HuH-7.5 (cell line): ENCODE measurements at places on chromosomes 3 and 15.

DNA sequence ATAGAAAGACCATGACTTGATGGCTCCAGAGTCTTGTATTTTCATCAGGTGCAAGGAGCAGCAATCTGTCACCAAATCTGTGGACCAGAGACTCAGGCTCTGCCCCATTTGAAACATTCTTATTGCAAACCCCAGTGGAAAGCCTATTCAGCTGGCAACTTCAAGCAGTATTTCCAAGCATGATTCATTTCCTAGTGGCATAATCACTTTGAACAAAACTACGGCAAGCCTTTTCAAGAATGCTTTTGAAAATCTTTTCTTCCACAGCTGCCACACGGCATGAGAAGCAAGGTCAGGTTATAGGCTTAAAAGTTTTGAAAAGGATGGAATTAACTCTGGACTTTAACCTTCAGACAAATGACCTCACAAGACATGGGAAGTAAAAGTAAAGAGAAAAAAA, 122.0 kb upstream of the BFSP2 start:
- no peak for DNase-seq

DNA sequence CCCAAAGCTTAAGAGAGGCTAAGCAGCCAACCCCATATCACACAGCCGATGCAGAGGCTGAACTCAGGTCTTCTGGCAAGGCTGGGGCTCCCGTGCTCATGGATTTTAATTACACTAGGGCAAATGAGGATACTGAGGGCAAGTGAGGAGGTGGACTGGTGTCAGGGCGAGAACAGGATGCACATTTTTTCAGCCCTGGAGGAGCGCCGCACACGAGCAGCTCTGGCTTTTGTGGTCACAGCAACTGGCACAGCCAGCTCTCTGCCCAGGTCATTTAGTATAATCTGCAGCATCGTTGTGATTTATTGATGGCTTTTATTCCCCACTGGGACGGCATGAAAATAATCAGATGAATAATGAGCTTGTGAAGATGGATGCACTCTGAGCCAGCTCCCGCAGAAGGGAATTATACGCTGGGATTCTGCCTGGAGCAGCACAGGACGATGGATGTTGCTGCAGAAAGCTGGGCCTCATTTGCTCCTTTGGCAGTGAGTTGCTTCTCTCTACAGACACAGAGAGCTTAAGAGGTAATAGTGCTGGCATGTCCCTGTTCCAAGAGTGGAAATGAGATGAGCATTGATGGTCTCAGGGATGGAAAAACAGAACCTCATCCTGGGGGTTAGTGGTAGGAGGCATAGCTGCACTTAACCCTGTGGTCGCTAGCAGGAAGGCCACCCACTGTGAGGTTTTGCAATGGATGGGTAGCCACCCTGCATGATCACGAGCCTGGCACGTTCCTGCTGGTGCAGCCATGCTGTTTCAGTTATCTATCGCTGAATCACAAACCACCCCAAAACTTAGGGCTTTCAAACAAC, 135.4 kb downstream of the UACA start:
- no peak for DNase-seq

DNA sequence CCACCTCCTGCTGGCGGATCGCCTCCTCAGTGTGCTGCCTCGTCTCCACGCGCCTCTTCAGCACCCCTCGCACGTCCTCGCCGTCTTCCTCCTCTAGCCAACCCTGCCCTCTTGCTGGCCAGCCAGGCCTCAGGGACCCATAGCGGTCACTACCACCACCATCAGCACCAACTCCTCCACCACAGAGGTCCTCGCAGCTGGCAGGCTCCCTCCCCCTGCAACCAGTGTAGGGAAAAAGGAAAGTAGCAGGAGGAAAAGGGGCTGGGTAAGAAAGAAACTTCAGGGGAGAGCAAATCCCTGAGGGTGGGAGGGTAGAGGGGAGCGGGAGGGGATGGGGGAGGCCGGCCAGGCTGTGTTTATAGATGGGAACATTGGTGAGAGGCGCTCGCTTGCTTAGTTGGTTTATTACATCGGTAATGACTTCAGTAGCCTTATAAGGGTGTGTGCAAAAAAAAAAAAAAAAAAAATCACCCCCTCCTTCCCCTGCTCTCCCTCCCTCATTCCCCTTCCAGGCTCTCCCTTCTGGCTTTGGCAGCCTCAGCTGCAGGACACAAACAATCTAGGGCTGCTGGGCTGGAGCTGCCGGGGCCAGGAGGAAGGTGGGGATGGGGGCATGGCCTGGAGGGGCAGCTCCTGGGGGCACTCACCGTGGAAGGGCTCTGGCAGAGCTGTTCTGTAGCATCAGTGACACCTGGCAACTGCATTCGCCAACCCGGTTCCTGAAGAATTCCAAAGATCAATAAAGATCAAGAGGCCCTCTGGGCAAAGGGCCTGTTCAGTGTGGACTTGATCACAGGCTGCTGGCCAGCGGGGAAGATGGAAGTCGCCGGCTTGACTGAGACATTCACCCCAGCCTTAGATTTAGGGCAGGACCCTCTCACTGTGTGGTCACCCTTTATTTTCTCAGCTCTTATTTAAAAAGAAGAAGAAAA, 116.2 kb upstream of the HACD2 start:
- no peak for DNase-seq

DNA sequence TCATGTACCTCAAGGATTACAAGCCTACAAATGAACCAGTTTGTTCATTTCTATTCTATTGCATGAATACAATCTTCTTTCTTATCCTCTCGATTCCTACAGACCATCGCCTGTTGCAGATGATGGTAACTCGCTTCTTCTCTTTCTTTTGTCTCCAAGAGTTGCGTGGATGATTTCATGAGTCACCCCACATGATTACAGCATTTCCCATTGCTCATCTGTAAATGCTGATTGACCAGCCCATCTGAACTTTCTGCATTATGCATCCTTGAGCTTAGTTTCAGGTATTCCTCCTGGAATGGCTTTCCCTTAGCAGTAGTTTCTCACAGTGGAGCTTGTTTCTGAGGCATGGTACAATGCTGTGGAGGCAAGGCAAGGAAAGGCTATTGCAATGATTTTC, 109.6 kb upstream of the TOPAZ1 start:
- no peak for DNase-seq

- DNase-seq, result no peak
These were observed 290.8 kb downstream of the NLGN1 start for GRCh38 chr3:173688216-173688842.
